Right lobe of liver (tissue), 6 donors: ENCODE measurements at places on chromosomes 1 and 21. TPM values are rescaled to one million over a fixed set of nuclear protein-coding genes. Genes with fewer than 3 reads are reported as not detected.

DNA sequence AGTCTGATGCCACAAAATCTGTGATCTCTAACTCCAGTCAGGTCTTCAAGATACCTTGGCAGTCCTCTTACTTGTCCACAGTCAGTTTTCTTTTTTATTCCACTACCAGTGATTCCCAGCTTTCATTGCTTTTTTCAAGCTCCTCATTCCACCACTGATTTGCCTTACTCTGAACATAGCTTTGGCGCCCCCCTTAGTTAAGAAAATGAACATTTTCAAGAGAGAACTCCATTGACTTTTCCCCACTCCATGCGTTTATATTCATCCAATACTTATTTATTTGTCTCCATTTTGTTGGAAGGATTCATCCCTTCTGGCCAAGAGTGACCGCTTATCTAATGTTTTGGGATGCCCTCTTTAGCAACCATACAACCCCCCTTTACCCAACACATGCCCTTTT lies 33.9 kb upstream of the IPO9 start:
- DNase-seq = no peak

DNA sequence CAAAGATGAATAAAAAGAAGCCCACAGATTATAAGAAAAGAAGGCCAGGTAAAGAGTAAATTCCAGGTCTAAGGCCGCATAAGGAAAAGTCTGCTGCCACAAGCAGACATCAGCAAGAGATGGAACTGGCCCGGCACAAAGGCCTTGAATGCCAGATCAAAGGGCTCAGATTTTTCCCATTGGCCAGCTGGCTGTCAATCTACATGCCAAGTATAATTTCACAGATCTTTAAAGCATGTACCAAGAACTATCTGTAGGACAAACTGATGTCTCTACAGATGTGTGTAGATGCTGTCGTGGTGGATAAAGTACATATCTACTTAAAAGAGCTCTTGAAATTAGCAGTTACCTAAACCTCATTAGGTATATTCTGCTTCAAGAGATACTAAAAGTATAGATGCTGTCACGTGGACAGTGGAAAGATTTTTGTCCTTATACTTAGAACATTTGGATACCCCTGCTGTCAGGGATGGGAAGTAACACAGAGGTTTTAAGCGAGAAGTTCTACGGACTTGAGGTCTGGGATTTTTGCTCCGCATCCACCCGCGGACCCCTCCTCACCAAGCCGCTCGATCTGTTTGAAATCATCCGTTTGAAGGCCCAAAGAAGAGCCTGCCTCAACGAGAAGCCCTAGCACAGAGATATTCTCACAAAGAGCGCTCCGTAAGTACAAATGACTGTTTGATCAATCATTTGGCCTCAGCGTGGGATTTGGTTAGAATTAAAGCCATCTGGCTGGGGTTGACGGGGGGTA lies 10.1 kb downstream of the GLIS1 start:
- no peak for DNase-seq

DNA sequence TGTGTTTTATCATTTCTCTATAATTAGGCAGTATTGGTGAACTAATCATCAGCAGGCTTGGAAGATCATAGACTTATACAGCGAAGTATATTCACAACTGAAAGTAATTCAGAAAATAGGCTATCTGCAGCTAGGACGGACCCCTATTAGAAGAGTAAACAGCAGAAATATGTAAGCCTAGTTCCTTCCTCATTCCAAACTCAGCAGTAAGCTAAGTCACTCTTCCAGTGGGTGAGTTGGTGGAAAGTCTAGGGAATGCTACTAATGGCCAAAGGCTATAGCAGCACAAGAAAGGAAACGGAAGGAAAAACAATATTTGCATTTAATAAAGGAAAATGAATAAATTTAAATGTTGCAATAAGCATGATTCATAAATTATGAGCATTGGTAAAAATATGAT lies 918.1 kb upstream of the TMPRSS15 start:
- no peak for DNase-seq

GRCh38 chr1:225544924-225545323 lies 108.0 kb downstream of the ENAH start:
- DNase-seq = no peak

- DNase-seq = no peak
Measured at GRCh38 chr1:111747282-111747734, 8.1 kb upstream of the INKA2 start.

HSD17B7 gene
- total RNA-seq = 18.4 TPM

- no peak for DNase-seq
Measured at GRCh38 chr1:247177755-247178154, 5.9 kb upstream of the ZNF124 start.

TMEM82 gene
- 21.3 TPM for total RNA-seq

GRCh38 chr1:214111796-214112195 lies 124.0 kb downstream of the PROX1 start:
- no peak for DNase-seq

DNA sequence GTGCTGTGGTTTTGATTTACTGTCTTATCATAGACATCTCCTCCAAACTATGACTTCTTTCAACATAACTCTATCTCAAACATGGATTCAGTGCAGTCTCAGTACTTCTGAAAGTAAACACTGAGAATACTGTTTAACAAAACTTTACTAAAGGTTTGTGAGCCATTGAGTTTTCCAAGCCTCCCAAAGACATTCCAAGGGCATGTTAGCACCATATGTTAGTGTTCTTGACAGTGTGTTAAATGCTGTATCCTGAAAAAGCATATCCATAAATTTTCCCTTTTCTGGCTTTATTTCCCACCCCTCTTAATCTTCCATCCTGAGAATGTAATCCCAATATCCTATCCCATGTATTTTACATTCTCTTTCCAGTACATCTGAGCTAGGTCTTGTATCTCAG lies 446.8 kb upstream of the CXADR start:
- DNase-seq = no peak

DNA sequence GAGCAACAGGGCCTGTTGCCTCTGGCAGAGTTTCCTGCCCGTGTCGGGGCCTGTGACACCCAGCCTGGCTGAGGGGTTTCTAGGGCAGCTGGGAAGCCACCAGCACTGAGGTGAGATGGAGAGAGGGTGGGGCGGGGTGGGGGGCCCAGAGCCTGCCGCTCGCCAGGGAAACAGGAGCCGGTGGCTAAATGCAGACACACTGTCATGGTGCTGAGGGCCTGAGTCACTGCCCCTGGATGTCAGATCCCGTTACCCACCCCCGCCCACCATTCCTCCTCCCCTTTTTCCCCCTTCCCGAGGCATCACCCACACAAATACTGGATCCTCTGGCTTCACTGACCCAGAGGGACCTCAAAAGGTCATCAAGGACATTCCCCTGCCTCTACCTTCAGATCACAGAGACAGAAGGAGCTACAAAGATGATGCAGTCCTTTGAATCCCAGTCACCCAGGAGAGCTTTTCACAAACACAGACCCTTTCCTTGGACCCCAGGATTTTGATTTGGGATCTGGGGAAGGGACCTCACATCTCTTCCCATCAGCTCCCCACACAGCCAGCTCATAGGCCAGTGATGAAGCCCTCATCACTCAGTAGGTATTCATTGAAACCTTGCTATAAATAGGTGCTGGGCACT lies 1.9 kb upstream of the HSPB7 start:
- no peak for DNase-seq

DNA sequence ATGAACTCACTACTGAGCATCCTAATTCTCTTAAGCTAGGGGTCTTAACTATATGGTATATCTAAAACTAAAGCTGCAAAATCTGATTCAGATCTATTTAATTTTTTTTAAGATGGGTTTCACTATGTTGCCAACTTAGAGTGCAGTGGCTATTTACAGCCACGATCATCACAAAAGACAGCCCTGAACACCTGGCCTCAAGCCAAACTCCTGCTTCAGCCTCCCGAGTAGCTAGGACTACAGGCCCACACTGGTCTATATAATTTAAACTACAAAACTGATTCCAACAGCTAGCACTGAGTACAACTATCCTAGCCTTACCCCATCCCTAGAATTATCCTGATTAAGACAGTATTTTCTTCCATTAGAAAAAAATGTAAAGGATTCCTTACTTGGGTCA lies 37.1 kb downstream of the EIF4G3 start:
- no peak for DNase-seq

GRCh38 chr1:2594001-2594640 lies 7.5 kb downstream of the PRXL2B start:
- DNase-seq = peak; percentile 65

SFN gene
- total RNA-seq = 2.5 TPM

GRCh38 chr21:42547906-42548365 lies 34.3 kb downstream of the SLC37A1 start:
- DNase-seq = no peak

TRABD2B gene
- total RNA-seq = 0.55 TPM

- peak; percentile 80 for DNase-seq
Measured at GRCh38 chr1:20696397-20697333, 21.1 kb downstream of the KIF17 start.

TMPRSS3 gene
- total RNA-seq = 0.74 TPM

- no peak for DNase-seq
Measured at GRCh38 chr1:7278827-7279765, 492.0 kb upstream of the VAMP3 start.

GRCh38 chr1:78176448-78176847 lies 130.7 kb downstream of the GIPC2 start:
- DNase-seq = no peak

C1QA gene
- total RNA-seq = 68.8 TPM

DNA sequence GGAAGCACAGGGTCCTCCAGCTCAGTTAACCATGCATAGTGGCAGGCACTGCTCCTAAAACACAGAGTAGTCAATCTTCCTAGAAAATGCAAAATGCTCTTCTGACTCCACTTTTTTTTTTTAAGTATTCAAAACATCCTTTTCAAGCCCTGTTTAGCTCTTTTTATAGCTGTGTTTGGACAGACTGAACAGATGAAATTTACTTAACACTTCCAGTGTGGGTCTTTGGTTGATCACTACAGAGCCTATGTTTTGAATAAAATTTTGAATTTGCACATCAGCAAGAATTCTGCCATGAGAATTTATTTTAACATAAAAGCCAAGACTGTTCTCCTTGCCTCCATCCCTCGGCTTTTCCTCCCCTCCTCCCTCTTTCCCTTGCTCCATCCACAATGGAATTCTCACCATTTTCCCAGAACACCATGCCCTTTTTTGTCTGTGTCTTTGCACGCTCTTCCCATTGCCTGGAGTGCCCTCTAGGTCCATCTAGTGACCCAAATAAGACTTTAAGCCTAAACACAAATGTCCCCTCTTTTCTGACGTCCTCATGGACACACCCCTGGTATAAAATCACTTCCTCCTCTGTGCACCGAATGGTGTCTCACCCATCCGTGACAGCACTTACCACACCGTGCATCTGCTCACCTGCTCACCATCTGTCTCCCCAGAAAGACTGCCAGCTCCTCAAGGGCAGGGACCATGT lies 24.0 kb upstream of the CPT2 start:
- DNase-seq = no peak

- no peak for DNase-seq
Measured at GRCh38 chr1:185987611-185988321, 253.6 kb downstream of the HMCN1 start.

DNA sequence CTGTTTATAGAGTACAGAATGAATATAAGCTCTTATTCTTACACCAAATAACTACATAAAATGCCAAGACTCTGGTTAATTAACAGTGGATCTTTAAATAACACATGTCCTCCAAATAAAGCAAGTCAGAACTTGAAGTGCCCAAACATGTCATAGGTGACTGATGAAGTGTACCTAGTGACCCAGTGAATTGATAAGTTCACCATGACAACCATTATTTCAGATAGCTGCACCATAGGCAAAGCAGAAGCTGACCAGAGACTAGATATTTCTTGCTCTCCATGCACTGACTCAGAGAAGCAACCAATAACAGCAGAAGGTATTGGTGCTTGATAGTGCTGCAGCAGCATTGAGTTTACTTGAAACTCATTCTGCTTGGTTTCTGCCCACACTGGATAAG lies 192.1 kb downstream of the DUSP10 start:
- DNase-seq = no peak

- no peak for DNase-seq
Measured at GRCh38 chr1:191963781-191964455, 194.3 kb upstream of the RGS18 start.

FAM72A gene
- 1.2 TPM for total RNA-seq

IARS2 gene
- total RNA-seq = 46.7 TPM

- DNase-seq = peak; percentile 74
Measured at GRCh38 chr1:27574871-27575831, 28.8 kb downstream of the AHDC1 start.

- DNase-seq = peak; percentile 52
Measured at GRCh38 chr1:9825093-9826074, 1.6 kb upstream of the CLSTN1 start.

DNA sequence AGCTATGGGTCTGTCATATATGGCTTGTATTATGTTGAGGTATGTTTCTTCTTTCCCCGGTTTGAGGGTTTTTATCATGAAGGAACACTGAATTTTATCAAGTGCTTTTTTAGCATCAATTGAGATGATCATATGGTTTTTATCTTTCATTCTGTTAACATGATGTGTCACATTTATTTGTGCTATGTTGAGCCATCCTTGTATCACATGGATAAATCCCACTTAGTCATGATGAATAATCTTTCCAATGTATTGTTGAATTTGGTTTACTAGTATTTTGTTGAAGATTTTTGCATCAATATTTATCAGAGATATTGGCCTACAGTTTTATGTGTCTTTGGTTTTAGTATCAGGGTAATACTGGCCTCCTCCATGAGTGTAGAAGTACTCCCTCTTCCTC lies 61.7 kb downstream of the GPR137B start:
- no peak for DNase-seq

DNA sequence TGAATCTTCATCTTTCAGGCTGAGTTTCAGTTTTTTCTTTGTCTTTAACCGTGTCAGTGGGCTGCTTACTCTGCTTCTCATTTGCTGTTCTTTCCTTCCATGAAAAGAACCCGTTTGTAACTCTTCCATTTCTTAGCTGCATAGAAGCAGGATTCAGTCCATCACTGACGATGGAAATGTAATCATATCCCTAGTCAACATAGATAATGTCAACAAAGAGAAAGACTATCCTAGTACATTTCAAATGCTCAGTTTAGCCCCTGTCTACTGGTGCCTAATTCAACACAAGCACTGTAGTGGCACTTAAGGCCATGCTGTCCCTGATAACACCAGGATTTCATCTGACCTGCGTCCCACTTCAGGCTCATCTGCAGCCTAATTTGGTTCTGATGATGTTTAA lies 376 bp downstream of the GBP1 start:
- DNase-seq = no peak

- DNase-seq = no peak
Measured at GRCh38 chr21:8997011-8997440, 1524.4 kb upstream of the TPTE start.

DNA sequence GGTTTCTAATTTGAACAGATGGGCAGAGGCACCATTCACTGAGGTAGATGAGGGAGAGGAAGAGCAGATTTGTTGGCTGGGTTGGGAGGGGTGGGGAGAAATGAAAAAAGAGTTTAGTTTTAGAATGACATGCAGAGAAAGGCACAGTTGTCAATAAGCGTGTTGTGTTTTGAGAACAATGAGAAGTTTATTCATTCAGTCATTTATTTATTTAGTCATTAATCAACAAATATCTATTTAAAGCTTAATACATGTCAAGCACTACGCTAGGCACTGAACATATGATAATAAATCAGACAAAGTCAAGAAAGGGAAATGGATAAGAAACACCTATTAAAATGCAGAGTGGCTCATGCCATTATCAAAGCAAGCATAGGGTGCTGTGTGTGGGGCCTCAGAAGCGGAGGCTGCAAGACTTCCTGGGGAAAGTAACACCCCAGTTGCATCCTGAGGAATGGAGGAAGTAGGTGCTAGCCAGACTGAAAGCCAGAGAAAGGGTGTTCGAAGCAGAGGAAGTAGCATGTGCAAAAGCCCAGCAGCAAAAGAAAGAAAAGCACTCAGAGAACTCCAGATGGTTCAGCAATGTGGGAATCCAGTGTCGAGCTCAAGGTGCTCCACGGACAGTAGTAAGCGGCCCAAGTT lies 114.1 kb downstream of the RNF220 start:
- DNase-seq = no peak
